ENCODE measurements at places on chromosomes 5 and 9.

- DNase-seq = no peak
Observed at GRCh38 chr5:1167361-1167727, 34.1 kb upstream of the SLC6A19 start.

DNA sequence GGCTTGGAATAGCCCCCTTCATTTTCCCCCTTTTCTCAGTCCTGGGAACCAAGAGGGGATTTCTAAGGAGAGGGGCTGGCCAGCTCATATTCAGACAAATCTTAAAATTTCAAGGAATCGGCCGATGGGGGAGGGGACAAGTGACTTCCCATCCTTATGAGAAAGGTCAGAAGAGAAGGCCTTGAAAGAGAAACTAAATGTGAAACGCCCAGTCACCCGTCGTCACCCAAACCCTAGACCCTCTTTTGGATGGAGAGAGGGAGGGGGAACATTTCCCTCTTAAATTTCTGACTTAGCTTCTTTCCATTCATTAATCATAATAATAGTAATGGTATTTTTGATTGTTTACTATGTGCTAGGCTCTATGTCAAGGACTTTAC lies 850 bp upstream of the CCL19 start:
- DNase-seq = no peak

DNA sequence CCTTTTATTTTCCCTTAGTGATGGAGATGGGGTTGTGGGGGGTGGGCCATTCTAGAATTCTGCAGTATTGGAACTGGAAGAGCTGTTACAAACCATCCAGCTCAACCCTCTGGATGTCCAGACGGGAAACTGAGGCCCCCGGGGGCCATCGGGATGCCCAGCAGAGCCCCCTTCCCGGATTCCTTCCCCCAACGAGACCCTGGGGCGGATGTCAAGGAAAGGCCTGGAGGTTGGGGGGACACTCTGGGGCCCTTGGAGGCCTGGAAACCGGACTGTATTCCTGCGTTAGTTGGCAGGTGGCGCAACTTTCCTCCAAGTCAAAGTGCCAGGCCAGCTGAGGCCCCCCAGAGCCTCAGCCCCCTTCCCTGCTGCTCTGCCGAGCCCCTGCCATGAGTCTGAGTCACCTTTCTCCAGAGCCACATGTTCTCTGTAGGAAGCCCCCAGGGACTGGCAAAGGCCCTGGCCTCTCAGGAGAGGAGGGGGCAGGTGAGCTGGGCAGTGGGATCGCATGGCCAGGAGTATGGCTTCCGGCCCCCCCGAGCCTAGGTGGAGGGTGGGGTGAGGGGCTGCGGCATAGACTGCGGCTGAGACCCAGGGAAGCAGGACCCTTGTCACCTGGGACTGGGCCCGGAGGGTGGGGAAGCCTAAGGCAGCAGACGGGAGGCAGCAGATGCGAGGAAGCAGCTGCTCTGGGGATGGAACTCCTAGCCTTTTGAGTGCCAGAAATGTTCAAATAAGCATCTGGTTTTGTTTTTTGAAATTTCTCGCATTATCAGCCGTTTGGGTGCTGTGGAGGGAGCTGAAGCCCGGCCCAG lies 17.8 kb upstream of the FIBCD1 start:
- DNase-seq = no peak

DNA sequence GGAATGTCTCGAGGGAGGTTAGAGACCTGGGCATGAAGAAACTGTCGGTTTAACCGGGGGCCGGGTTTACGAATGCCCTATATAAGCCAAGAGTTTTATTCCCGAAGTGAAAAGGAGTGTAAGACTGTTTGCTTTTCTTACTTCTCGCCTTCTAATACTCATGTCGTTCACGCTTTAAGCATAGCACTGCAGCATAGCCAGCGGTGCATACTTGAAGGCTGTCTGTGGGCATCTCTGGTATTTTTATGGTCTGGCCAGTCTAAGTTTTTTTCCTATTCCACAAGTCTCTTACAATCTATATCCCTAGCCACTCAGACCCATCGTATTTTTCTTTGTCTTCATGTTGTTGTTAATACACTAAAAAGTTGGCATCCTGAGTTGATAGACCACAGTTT lies 1.2 kb downstream of the UHRF2 start:
- DNase-seq = peak; percentile 58

GRCh38 chr9:81874931-81875330 lies 53.3 kb upstream of the SPATA31D4 start:
- peak; percentile 79 for DNase-seq

DNA sequence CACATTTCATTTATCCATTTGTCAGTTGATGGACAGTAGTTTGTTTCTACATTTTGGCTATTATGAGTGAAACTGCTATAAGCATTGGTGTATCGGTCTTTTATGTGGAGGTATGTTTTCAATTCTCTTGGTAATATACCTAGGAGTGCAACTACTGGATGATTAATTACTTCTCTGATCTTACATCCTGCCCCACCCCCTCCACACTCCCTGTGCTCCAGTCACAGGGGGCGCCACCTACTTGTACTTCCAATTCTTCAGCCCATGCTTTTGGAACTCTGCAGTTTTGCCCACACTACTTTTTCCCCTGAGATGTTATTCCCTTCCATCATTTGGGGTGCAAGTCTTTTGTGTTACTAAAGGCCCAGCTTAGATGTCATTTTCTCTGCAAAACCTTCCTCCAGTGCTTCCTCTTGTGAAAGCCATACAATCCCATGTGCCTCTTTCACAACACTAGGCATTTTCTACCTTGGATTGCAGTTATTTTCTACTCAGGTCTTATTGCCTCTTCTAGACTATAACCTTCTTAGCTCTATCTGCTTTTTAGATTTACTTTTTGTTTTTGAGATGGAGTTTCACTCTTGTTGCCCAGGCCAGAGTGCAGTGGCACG lies 42.1 kb downstream of the SEC61B start:
- peak; percentile 42 for DNase-seq

DNA sequence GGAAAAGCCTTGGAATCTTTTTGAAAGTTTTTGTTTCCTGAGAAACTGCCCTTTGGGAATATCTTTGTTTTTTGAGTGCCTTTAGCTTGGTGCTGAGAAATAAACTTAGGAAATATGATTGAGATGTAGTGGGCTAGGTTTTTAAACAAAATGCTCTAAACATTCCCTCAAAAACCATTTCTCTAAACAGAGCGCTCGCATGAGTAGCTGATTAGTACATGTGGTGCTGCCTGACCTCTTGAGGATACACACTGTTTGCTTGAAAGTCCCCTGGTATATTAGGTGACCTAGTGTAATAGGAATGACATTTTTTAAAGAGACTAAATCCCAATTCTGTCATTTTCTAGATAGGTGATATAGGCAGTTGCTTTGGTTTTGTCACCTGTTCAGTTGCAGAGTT lies 132.3 kb downstream of the ADAMTSL1 start:
- no peak for DNase-seq

Measured in EL (cell line).